ENCODE measurements at places on chromosomes 13 and 19.

GRCh38 chr13:54657588-54657987 is 1629.0 kb downstream of the OLFM4 start:
- DNase-seq, result no peak

DNA sequence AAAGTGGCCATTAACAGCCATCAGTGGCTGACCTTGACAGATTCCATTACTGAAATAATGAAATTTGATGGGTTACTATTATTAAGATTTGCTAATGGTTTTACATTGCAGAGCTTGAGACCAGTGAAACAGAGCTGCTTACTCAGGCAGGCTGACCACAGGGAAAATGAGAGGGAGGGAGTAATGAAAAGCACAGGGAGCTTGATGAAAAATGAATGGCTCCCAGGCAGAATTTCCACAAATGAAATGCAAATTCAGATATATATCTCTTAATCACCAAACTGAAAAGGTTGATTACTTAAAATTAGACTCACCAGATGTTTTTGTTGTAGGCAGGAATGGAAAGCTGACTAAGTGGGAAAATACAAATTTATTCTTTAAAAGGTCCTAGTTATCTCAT is 36.1 kb downstream of the HTR2A start:
- DNase-seq, result no peak

GRCh38 chr19:48837051-48837524 is 797 bp upstream of the HSD17B14 start:
- peak; percentile 73 for DNase-seq

GRCh38 chr13:106407338-106407737 is 128.1 kb downstream of the EFNB2 start:
- no peak for DNase-seq

DNA sequence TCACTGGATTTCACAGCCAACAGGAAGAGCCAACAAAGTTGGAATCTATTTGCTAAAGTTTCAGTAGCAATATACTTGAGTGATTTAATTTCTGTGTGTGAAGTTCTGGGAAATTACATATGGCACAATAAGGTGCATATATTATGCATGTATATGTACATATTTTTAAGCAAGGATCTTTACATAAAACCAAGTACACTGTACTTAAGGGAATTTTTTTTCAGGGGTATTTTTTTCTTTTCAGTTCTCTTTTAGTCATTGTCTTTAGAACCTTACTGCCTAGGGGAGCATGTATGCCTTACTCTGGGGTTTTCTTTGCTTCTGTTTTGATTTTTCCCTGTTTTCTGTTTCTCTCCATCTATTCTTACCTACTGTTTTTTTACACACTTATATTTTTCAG is 7.4 kb downstream of the RAP2A start:
- no peak for DNase-seq

GRCh38 chr19:46998445-46999125 is 21.1 kb upstream of the NPAS1 start:
- DNase-seq, result peak; percentile 12

DNA sequence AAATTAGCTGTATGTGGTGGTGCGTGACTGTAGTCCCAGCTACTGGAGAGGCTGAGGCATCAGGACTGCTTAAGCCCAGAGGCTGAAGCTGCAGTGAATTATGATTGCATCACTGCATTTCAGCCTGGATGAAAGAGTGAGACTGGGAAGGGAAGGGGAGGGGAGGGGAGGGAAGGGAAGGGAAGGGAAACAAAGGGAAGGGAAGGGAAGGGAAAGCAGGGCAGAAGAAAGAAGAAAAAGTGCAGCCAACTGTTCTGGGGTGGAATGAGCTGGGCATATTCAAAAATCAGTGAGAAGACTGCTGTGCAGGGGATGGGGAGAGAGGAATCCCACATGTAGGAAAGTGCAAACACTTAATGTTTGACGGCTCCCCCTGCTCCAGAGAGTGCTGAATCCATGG is 905.5 kb downstream of the UQCRFS1 start:
- DNase-seq, result no peak

- peak; percentile 51 for DNase-seq
Measured at GRCh38 chr13:99312493-99312883, 5.3 kb upstream of the GPR183 start.

- DNase-seq, result no peak
Measured at GRCh38 chr19:32858155-32858554, 11.4 kb downstream of the SLC7A9 start.

DNA sequence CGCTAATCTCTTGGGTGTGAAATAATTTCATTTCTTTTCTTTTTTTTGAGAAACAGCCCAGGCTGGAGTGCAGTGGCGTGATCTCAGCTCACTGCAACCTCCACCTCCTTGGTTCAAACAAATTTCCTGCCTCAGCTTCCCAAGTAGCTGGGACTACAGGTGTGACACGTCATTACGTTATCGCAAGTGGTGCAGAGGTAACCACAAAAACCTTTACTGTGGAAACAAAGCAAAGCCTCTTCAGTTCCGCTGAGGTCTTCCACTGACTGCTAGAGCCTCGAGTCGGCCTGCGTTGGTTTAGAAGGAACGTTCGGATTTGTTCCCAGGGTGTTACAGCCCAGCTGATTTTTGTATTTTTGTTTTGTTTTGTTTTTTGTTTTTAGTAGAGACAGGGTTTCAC is 2.0 kb upstream of the ZNF784 start:
- DNase-seq, result no peak

DNA sequence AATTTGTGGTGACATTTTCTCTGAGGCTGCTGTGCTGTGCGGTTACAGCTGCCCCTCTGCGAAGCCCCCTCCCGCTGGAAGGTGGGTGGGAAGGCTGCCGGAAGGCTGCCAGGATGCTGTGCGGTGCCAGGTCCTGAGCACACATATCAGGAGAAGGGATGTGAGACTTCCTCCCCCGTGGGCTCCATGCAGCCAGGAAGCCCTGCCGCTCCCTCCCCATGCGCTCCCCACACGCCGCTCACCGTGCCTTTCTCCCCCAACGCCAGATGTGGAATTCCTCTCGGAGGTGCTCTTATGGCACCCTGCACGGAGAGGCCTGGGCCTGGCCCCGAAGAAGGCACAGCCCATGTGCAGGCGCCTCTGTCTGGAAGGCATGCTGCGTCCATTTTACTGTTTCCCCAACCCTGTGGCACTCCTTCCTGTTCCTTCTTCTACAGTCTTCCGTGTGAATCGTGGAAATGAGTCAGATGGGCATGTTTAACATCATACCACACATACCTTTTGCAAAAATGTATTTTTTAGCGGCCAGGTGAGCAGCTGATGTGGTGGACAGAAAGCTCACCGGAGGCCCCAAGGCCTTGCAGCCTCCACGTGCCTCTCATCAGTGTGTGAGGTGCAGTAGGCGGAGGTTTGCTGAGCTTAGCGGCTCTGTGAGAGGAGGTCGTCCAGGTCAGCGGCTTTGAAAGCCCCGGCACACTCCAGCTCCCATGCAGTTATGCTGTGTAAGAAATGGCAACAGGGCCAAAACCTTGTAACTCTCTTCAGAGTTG is 88.0 kb downstream of the ATP11A start:
- no peak for DNase-seq

- DNase-seq, result no peak
Measured at GRCh38 chr19:10112037-10112761, 706 bp downstream of the P2RY11 start.

DNA sequence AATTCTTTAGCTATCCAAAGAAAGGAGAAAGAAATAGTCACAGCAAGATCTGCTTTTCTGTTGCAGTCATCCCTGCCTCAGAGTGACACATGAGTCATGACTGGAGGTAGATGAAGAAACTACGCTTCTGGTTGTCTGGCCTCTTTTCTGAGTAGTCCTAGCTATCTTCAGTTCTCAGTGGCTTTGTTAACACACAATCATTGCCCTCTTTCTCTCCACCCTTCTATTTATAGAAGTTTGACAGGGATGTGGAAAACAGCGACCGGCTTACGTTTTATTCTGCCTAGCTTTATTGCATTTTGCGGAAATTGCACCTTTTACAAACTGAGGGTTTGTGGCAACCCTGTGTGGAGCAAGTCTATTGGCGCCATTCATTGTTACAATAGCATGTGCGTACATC is 26.7 kb downstream of the SPATA13 start:
- DNase-seq, result no peak

GRCh38 chr13:69461397-69461796 is 646.2 kb upstream of the ATXN8OS start:
- no peak for DNase-seq

GRCh38 chr13:68214691-68215415 is 984.7 kb upstream of the PCDH9 start:
- DNase-seq, result no peak

- no peak for DNase-seq
Measured at GRCh38 chr13:76300688-76301087, 585.5 kb downstream of the KCTD12 start.

DNA sequence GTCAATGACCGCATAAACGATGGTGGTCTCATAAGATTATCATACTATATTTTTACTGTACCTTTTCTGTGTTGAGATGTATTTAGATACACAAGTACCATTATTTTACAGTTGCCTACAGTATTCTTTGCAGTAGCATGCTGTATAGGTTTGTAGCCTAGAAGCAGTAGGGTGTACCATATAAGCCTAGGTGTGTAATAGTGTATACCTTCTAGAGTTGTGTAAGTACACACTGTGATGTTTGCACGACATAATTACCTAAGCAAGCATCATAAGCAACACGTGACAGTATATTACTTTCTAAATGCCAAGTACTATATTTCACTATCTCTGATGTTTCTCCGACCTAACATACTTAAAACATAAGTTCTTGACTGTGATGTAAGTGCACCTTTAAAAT is 2.7 kb downstream of the LPAR6 start:
- DNase-seq, result no peak

DNA sequence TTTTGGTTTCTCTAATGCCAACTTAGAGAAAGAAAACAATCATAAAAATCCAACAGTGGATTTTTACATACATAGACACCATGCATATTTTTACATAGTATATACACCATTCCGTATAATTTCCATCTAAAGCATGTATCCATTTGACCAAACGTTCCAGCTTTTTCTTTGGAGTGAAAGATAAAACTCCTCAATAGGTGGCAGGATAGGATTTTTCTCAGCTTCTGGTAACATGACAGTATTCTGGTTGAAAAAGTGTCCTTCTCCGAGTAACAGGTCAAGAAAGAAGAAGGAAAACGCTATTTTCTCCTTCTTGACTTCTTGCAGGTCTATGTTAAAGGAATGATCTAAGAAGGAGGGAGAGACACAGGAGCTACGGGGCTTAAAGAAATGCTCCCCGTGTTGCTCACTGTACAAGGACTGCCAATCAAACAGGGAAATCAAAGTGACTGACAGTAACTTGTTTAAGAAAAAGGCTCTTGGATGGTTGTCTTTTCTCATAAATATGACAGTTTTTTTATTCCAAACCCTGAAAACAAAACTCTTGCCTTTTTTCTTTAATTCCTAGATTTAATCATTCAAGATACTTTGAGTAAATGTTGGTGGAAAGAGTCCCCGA is 11.5 kb downstream of the FLT1 start:
- DNase-seq, result no peak

DNA sequence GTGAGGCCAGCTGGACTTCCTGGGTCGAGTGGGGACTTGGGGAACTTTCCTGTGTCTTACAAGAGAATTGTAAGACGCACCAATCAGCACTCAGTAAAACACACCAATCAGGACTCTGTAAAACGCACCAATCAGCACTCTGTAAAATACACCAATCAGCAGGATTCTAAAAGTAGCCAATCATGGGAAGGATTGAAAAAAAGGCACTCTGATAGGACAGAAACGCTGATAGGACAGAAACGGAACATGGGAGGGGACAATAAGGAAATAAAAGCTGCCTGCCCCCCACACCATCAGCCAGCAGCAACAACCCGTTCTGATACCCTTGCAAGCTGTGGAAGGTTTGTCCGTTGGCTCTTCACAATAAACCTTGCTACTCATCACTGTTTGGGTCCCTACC is 73.1 kb upstream of the SGCG start:
- DNase-seq, result no peak

GRCh38 chr19:28977826-28978225 is 235.1 kb downstream of the UQCRFS1 start:
- no peak for DNase-seq

- no peak for DNase-seq
Measured at GRCh38 chr13:61013796-61014195, 401.9 kb downstream of the PCDH20 start.

DNA sequence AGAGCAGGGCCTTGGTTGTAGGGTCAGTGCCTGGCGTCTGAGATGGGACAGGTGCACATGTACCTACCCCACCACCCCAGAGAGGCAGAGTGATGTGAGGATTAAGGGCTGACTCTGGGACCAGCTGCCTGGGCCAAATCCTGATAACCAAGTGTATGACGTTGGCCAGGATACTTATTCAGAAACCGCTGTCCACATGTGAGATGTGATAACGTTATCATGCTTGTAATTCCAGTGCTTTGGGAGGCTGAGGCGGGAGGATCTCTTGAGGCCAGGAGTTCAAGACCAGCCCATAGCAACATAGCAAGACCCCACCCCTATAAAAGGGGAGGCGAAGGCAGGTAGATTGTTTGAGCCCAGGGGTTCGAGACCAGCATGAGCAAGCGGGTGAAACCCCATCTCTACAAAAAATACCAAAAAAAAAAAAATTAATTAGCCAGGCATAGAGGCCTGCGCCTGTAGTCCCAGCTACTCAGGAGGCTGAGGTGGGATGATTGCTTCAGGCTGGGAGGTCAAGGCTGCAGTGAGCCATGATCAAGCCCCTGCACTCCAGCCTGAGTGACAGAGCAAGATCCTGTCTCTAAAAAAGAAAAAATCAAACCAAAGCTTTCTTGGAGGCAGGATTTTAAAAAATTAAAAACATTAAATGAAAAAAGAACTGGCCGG is 10.0 kb downstream of the ADGRE5 start:
- no peak for DNase-seq

- DNase-seq, result no peak
Measured at GRCh38 chr13:24287748-24288287, 21.6 kb upstream of the C1QTNF9 start.

- no peak for DNase-seq
Measured at GRCh38 chr19:28881616-28882015, 331.3 kb downstream of the UQCRFS1 start.

Data from caudate nucleus (tissue), 63 donors.